ENCODE measurements at places on chromosomes 12 and 14.

- DNase-seq, result no peak
These were observed 227.2 kb downstream of the DACT1 start for GRCh38 chr14:58864751-58865513.

DNA sequence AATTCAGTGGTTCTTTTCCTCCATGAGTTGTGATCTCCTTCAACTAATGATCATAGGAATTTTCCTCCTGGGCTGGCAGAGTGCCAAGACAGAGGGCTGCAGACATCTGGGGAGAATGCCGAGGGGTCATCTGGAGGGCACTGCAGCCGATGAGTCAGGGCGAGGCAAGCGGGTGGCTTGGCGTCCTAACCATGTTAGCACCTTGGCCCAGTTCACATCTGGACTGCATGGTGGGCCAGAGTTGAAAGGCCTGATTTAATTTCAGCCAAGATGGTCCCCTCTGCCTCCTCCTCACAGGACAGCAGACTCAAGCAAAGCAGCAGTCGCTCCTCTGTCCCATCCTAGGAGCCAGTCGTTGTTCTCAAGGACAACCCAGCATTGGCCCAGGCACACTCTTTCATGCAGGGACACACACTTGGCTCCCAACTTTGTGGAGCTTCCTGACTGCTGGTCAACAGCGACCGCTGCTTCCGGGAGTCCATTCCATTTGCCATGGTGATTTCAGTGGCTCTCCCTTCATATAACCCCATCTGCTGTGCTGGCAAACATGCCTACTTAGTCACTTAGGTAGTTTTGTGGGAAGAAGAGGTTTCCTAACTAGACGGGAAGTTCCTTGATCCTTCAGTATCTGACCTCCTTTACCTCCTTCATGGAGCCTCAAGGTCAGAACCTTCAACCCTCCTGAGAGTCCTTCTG lies 161.8 kb downstream of the TTC8 start:
- DNase-seq, result no peak

- DNase-seq, result no peak
These were observed 938.0 kb upstream of the FLRT2 start for GRCh38 chr14:84591827-84592445.

DNA sequence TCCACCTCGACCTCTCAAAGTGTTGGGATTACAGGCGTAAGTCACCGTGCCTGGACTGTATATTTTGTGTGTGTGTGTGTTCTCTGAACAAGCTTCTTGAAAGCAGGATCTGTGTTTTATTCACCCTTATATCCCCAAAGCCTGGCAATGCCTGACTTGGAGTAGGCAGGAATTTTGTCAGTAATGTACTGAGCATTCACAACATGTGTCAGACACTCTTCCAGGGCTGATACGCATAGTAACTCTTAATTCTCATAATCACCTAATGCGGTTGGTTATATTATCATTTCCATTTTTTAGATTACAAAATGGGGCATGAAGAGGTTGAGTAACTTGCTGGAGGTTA lies 50.4 kb upstream of the PLEKHG3 start:
- DNase-seq, result no peak

DNA sequence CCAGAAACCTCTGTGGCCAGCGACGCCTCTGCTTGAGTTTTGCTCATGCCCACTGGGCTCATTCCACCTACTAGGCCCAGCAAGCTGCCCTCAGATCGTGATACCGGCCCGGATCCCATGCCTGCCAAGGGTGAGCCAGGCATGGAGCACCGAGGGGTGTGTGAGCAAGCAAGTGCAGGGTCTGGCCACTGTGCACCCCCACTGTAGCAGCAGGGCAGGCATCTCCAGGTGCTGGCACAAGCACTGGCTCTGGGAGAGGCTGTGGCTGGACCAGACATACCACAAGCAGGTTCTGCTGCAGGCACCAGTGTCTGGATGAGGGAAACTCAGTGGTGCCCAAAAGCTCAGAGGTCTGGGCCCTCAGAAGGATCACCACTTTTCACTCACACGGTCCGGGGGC lies 20.6 kb downstream of the FAM186A start:
- DNase-seq, result no peak

DNA sequence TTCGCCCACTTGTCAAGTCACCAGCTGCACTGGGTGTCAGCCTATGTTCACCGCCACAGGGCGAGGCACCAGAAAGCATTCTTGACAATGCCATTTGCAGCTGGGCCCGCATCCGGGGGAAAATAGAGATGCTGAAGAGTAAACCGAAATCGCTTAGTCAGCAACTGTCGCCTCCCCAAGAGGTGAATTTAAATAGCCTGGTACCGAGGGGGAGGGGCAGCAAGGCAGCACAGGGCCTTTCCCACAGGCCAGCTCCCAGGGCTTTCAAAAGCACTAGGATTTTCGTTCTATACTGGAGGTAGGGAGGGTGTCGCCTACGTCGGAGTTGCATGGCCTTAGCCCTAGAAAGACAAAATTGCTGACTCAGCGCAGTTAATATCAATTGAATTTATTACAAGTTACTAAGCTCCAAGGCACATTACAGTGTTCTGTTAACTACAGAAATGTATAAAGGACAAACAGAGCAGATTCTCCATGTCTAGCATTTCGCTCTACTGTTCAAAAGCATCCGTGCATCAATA lies 4.3 kb downstream of the IRF2BPL start:
- peak; percentile 72 for DNase-seq

DNA sequence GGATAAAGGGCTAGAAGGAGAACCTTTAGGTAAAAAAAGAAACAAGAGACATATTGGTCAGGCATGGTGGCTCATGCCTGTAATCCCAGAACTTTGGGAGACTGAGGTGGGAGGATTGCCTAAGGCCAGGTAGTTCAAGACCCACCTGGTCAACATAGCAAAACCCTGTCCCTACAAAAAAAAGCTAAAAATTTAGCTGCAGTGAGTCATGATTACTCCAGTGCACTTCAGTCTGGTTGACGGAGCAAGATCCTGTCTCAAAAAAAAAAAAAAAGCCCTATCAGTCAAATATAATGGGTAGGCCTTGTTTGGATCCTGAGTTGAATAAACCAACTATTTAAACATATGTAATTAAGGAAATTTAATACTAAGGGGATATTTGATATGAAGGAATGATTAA lies 54.2 kb downstream of the PPP1R36 start:
- no peak for DNase-seq

- peak; percentile 51 for DNase-seq
These were observed 1.2 kb upstream of the GPR132 start for GRCh38 chr14:105066240-105067071.

DNA sequence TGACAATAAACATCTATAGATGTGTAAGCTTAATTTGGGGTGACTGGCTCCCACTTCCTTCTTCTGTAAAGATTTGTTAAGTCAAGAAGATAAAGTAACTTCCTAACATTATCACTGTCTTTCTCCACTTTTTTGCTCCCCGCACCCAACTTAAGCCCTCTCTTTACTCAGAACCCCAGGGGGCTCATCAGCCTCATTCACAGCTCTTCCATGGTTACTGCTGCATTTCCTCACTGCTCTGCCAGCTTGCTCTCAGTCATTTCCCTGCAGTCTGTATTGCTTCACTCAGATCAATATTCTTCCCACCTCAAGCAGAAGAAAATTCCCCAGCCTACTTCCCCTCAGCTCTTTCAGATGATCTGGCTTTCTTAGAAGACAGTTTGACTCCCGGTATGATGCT lies 102.0 kb downstream of the PIK3C2G start:
- DNase-seq, result no peak

GRCh38 chr14:89320381-89321000 lies 96.5 kb downstream of the FOXN3 start:
- DNase-seq, result no peak

DNA sequence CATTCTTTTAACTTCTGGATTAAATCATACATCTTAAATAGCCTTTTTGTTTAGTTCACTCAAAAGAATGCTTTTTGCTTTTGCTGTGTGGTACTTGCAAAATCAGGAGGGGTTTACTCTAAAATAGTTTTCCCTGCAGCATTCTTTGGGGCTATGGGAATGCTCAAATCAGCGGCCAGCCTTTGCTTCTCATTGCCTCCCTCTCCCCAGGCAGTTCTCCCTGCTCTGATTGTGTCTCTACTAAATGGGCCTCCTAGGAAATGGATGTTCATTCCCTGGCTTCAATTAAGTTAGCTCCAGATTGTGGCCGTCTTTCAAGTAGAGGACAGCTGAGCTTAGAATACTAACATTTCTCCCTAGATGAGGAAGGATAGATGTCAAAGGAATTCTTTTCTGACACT lies 4.4 kb downstream of the TULP3 start:
- DNase-seq, result no peak
